Upper lobe of right lung (tissue), 1 donor: ENCODE measurements at places on chromosomes 1 and 21.

DNA sequence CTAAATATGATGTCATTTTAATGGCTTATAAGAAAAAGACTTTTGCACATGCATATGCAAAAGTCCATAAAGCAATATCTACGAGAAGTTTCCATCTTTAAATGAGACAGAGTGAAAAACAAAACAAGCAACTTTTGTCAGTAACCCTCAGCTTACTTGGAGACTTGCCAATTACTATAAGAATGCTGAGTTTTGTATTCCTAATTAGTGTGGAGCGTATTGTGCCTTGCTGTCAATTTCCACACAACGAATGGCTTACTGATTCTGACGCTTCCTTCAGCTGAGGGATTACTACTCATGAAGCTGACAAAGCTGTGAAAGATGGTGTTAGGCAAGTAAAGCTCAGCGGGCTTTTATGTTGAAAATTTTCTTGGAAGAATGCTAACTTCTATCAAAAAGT lies 440.4 kb upstream of the ADAMTS5 start:
- no peak for DNase-seq

DNA sequence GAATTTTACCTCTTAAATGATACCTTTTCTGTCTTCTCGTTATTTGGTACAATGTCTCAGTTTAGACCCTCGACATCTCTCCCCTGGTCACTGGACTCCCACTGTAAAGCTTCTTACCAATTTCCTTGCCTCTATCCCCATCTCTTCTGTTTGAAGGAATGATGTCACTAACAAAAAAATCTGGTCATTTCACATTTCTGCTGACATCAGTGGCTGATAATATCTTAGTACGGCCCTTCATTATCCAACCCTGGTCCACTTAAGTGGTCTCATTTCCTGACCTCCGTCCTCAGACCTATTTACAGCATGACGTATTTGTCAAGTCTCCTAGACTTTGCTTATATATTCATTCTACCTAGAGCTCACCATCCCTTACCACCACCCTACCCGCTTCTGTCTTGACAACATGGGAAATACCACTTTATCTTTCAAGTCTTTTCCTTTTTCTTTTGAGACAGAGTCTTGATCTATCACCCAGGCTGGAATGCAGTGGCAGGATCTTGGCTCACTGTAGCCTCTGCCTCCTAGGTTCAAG lies 60.9 kb downstream of the C1orf21 start:
- no peak for DNase-seq

DNA sequence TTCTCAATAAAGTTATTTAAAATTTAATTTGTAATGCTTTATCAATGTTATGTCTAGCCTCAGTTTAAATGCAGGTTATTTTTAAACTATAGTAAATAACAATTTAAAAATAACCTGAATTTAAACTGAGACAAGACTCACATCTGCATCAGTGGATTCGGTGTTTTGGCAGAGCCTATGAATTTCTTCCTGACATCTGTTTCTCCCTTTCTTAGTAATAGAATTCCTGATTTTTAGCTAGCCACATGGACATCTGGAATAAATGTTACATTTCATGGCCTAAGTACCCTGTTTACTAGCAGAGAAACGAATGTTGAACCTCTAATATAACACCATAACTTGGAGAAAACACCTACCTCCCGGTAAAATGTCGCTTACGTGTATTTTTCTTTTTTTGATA lies 1141.6 kb upstream of the ADGRL2 start:
- DNase-seq: no peak

DNA sequence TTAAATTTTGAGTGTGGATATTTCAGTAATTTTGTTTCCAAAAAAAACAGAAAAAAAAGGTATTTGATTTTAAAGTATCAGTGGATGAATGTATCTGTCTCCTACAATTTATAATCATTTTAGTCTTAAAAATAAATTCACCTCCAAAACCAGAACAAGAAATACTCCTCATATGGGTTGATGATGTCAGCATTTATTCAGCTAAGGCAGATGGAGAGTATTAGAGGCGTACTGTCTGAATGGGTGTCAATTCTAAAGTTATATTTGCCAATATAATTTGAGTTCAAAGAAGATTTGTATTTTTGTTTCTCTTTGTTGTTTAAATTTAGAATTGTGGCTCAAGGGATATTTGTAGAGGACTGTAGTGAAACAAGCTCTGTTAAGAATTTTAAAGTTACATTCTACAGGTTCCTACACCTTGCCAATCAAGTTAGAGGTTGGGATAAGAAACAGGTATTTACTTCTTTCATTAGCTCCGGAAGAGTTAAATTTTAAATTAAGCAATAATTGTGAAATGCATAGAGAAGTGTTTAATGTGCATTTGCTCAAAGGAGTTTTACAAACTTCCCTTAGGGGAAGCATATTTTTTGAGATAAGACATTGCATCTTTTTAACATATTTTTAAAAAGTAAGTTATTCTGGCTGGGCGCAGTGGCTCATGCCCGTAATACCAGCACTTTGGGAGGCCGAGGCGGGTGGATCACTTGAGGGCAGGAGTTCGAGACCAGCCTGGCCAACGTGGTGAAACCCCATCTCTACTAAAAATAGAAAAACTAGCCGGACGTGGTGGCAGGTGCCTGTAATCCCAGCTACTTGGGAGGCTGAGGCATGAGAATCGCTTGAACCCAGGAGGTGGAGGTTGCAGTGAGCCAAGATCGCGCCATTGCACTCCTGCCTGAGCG lies 1.2 kb downstream of the PLA2G4A start:
- DNase-seq: peak; percentile 57
